ENCODE measurements at places on chromosomes 2 and 18. TPM values are rescaled to one million over a fixed set of nuclear protein-coding genes. Genes with fewer than 3 reads are reported as not detected.

The ICOS gene
- 0.12 TPM for polyA plus RNA-seq

The IL1R1 gene
- polyA plus RNA-seq, result 12.7 TPM

The CD8B gene
- 1.6 TPM for polyA plus RNA-seq

The MARCHF4 gene
- not detected for polyA plus RNA-seq

The FBLN7 gene
- polyA plus RNA-seq, result 0.33 TPM

The MC2R gene
- not detected for polyA plus RNA-seq

The ASB18 gene
- not detected for polyA plus RNA-seq

The WIPF1 gene
- 4.8 TPM for polyA plus RNA-seq

The IRS1 gene
- 3.7 TPM for polyA plus RNA-seq

The C2orf49 gene
- 8.7 TPM for polyA plus RNA-seq

The SPATS2L gene
- 47.5 TPM for polyA plus RNA-seq

The FNDC4 gene
- polyA plus RNA-seq, result 22.2 TPM

The MC5R gene
- polyA plus RNA-seq, result 0.20 TPM

The TACR1 gene
- 0.72 TPM for polyA plus RNA-seq

The PSMG2 gene
- polyA plus RNA-seq, result 66.6 TPM

The ADAM17 gene
- polyA plus RNA-seq, result 8.1 TPM

The TUBB6 gene
- 183 TPM for polyA plus RNA-seq

The SEC11C gene
- 48.4 TPM for polyA plus RNA-seq

The MROH2A gene
- polyA plus RNA-seq, result 0.99 TPM

The CYP26B1 gene
- 2.2 TPM for polyA plus RNA-seq

The COLEC12 gene
- 0.75 TPM for polyA plus RNA-seq

The UCN gene
- 1.1 TPM for polyA plus RNA-seq

The BMP10 gene
- polyA plus RNA-seq, result not detected

The IL36A gene
- polyA plus RNA-seq, result 394 TPM

The ADI1 gene
- polyA plus RNA-seq, result 41.8 TPM

The LRRTM1 gene
- polyA plus RNA-seq, result 0.16 TPM

The HOXD9 gene
- 0.99 TPM for polyA plus RNA-seq

The CRIM1 gene
- polyA plus RNA-seq, result 5.9 TPM

The HS6ST1 gene
- 23.1 TPM for polyA plus RNA-seq

The HRH4 gene
- not detected for polyA plus RNA-seq

The CYP27A1 gene
- 5.4 TPM for polyA plus RNA-seq

The KLHL14 gene
- 0.16 TPM for polyA plus RNA-seq
